Activated CD8-positive, alpha-beta memory T cell treated with anti-CD3 and anti-CD28 coated beads, Interleukin-2, amount 10 ng/mL, durations not matched to agents 7 days and 5 days (primary cell): ENCODE measurements at places on chromosomes 11 and 22. TPM values are rescaled to one million over a fixed set of nuclear protein-coding genes. Genes with fewer than 3 reads are reported as not detected.

GRCh38 chr22:39960791-39961746 is 872 bp downstream of the TMA7B start:
- peaks cover 71% of the 10 kb centered on the region for H3K4me1 ChIP-seq
- peak overlapping the region; percentile 91 for H3K27ac ChIP-seq
- no peaks in the 10 kb centered on the region for H3K27me3 ChIP-seq
- H3K4me3 ChIP-seq = peak overlapping the region; percentile 54
- peaks cover 84% of the 10 kb centered on the region for H3K36me3 ChIP-seq

GRCh38 chr11:13891911-13892310 is 70.6 kb upstream of the SPON1 start:
- no peak overlapping the region for H3K27ac ChIP-seq
- no peaks in the 10 kb centered on the region for H3K27me3 ChIP-seq
- H3K4me3 ChIP-seq = no peak overlapping the region
- no peaks in the 10 kb centered on the region for H3K36me3 ChIP-seq
- no peak for DNase-seq

FAR1 gene
- total RNA-seq = 56.9 TPM

DNA sequence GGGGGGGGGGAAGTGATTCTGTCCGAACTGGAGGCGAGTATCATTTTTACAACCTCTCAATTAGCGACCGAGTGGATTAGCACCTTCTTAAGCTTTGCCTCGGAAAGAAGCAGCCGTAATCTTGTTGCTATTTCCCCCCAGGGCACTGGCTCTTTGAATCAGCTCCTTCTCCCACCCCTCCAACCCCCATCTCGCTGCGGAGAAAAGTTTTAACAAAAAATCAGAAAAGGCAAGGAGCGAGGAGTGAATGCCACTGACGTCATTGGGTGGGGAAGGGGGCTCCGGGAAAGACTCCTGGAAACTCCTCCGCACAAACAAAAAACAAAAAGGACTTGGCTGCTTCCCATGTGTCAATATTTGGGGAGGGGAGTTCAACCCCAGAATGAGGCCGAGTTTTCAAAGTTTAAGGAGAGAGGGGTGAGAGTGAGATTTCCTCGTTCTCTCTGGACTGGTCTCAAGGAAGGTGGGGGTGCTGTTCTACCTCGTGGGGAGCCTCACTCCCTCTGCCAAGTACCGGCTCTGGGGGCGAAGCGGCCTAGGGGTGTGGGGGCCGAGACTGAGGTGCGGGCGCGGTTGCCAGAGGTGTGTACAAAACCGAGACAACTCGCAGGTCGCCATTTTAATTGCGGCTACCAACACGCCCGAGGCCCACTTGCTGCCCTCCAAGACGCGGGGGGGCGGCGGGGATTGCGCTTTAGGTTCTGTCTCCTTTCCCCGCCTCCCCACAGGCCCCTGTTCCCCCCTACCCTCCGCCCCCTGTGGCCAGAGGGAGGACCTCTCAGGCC is 2.5 kb upstream of the PAX6 start:
- H3K27ac ChIP-seq = no peak overlapping the region
- H3K36me3 ChIP-seq = peaks cover 2% of the 10 kb centered on the region
- peak overlapping the region; percentile 13 for H3K4me3 ChIP-seq
- H3K27me3 ChIP-seq = peaks cover 81% of the 10 kb centered on the region
- H3K4me1 ChIP-seq = peaks cover 39% of the 10 kb centered on the region
- no peak for DNase-seq

OR52I1 gene
- total RNA-seq = not detected

OR4C45 gene
- total RNA-seq = not detected

CYB5R3 gene
- total RNA-seq = 66.2 TPM

DDX25 gene
- not detected for total RNA-seq

OR51B4 gene
- total RNA-seq = not detected

- peaks cover 78% of the 10 kb centered on the region for H3K27me3 ChIP-seq
- H3K4me3 ChIP-seq = no peak overlapping the region
- no peaks in the 10 kb centered on the region for H3K36me3 ChIP-seq
- no peak for DNase-seq
Observed at GRCh38 chr22:36818010-36818642, 1.3 kb upstream of the PVALB start.

- DNase-seq = no peak
- H3K27ac ChIP-seq = peak overlapping the region; percentile 63
- no peaks in the 10 kb centered on the region for H3K27me3 ChIP-seq
Observed at GRCh38 chr11:86247608-86248007, 3.1 kb downstream of the EED start.

GRCh38 chr11:103794262-103794661 is 242.2 kb upstream of the DDI1 start:
- H3K4me1 ChIP-seq = no peaks in the 10 kb centered on the region
- no peaks in the 10 kb centered on the region for H3K27me3 ChIP-seq
- DNase-seq = no peak
- no peaks in the 10 kb centered on the region for H3K36me3 ChIP-seq
- H3K27ac ChIP-seq = no peak overlapping the region
- no peak overlapping the region for H3K4me3 ChIP-seq

- no peaks in the 10 kb centered on the region for H3K4me1 ChIP-seq
- no peak overlapping the region for H3K4me3 ChIP-seq
- H3K36me3 ChIP-seq = no peaks in the 10 kb centered on the region
- no peaks in the 10 kb centered on the region for H3K27me3 ChIP-seq
Observed at GRCh38 chr11:89358761-89359160, 132.4 kb downstream of the NOX4 start.

DNA sequence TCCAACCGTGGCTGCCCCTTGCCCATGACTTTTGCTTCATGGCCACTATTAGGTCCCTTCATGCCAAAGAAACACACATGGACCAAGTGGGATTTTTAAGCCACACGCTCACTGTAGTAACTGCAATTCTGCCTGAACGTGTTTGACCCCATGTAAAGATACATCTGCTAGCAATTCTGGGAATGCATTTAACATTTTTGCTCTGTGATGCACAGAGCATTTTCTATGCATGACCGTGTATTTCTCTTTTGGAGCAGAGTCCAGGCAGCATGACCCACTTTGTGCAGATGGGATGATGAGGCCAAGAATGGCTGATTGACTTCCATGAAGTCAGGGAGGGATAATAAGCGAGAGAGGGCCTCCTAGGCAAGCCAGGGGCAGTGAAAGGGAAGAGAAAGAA is 108.5 kb downstream of the TP53I11 start:
- no peak overlapping the region for H3K4me3 ChIP-seq
- no peaks in the 10 kb centered on the region for H3K4me1 ChIP-seq
- H3K27ac ChIP-seq = no peak overlapping the region
- H3K27me3 ChIP-seq = peaks cover 30% of the 10 kb centered on the region

ADORA2A gene
- total RNA-seq = 19.7 TPM

RTN4RL2 gene
- not detected for total RNA-seq

GRCh38 chr11:14546672-14547071 is 26.5 kb upstream of the PSMA1 start:
- H3K27ac ChIP-seq = no peak overlapping the region
- peaks cover 32% of the 10 kb centered on the region for H3K4me1 ChIP-seq
- H3K36me3 ChIP-seq = peaks cover 51% of the 10 kb centered on the region
- no peak for DNase-seq
- no peaks in the 10 kb centered on the region for H3K27me3 ChIP-seq
- no peak overlapping the region for H3K4me3 ChIP-seq

LRP5 gene
- 15.6 TPM for total RNA-seq

GRCh38 chr11:134691295-134691873 is 279.3 kb upstream of the B3GAT1 start:
- H3K36me3 ChIP-seq = no peaks in the 10 kb centered on the region
- H3K4me3 ChIP-seq = no peak overlapping the region
- H3K4me1 ChIP-seq = no peaks in the 10 kb centered on the region
- DNase-seq = no peak

DNA sequence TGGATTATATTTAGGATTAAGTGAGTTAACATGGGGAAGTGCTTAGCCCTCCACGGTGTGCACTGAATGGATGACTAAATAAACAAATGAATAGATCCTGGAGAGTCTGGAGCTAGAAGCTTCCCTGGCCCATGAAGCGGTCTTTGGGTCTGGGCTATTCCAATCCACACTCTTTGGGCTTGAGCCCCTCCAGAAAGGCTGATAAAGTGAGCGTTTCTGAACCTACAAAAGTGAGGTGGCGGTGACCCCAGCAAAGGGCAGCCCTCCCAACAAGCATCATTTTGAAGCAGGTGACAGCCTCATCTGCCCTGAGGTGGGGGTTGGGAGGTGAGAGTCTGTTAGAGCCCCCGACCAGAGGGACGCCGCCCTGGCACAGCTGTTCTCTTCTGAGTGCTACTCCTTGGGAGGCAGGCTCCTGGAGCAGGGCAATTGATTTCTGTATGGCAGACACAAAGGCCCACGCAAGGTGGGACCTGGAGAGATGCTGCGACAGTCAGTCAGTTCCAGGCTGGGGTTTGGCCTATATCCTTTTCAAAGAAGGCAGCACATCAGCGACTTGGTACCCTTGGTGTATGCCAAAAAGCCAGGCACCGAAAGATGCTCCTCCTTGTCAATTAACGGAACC is 157.8 kb downstream of the CACNA1I start:
- H3K4me3 ChIP-seq = no peak overlapping the region
- no peaks in the 10 kb centered on the region for H3K36me3 ChIP-seq
- no peak overlapping the region for H3K27ac ChIP-seq
- peak; percentile 28 for DNase-seq
- no peaks in the 10 kb centered on the region for H3K4me1 ChIP-seq

CACNA1I gene
- total RNA-seq = 0.30 TPM

- DNase-seq = no peak
- H3K4me1 ChIP-seq = no peaks in the 10 kb centered on the region
- peaks cover 40% of the 10 kb centered on the region for H3K27me3 ChIP-seq
- no peak overlapping the region for H3K27ac ChIP-seq
Observed at GRCh38 chr11:46273511-46274205, 3.8 kb upstream of the CREB3L1 start.

DNA sequence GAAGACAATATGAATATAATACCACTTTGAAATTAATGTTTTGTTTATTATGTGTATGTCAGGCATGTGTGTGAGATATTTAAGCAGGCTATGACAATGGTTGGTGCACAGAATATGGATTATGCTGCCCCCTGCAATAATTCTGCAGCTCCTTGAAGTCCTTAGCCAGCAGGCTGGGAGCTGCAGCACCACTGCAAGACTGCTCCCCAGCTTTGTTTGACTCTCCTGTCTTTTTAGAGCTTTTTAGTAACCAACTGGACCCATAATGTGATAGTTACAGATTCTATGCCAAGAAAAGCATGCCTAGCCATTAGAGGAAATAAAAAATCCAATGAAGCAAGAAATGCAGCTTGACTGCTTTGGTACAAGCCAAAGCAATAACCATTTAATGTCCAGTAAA is 535.1 kb downstream of the TMEM135 start:
- no peaks in the 10 kb centered on the region for H3K36me3 ChIP-seq
- H3K4me1 ChIP-seq = no peaks in the 10 kb centered on the region
- H3K4me3 ChIP-seq = no peak overlapping the region
- no peak overlapping the region for H3K27ac ChIP-seq
- DNase-seq = no peak

- no peak overlapping the region for H3K27ac ChIP-seq
- H3K4me1 ChIP-seq = no peaks in the 10 kb centered on the region
- no peak for DNase-seq
- no peaks in the 10 kb centered on the region for H3K36me3 ChIP-seq
- H3K27me3 ChIP-seq = no peaks in the 10 kb centered on the region
Observed at GRCh38 chr11:132256528-132257279, 886.3 kb downstream of the NTM start.

DNA sequence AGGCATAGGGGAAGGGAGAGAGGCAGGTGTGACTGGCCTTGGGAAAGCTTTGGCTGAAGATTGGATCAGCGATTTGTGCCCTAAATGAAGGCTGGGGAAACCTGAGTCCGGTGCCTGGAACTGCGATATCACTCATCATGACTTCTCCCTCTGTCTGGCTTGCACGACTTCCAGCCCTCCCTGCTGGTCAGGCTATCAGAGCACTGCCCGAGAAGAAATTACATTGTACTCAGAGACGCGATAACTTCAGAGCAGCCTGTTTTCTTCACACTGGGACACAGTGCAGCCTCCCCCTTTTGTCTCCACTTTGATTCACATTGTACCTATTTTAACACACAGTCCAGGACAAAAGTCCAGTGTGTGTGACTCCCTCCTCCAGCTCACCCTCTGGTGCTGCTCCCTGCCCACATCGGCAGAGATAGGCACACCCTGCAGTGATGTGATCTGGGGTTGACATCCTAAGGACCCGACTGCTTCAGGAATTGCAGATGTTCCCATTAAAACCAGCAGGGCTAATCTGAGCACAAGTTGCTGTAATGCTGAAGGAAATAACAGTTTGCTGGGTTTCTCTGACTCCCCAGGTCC is 62.1 kb upstream of the CADM1 start:
- no peak overlapping the region for H3K4me3 ChIP-seq
- no peaks in the 10 kb centered on the region for H3K4me1 ChIP-seq
- DNase-seq = no peak
- H3K36me3 ChIP-seq = no peaks in the 10 kb centered on the region

DRD2 gene
- total RNA-seq = 1.4 TPM

- peaks cover 33% of the 10 kb centered on the region for H3K4me1 ChIP-seq
- peak overlapping the region; percentile 85 for H3K27ac ChIP-seq
- no peaks in the 10 kb centered on the region for H3K27me3 ChIP-seq
- peak overlapping the region; percentile 81 for H3K4me3 ChIP-seq
Observed at GRCh38 chr11:72751116-72752087, 806 bp downstream of the ARAP1 start.

GRAP2 gene
- 257 TPM for total RNA-seq

DNA sequence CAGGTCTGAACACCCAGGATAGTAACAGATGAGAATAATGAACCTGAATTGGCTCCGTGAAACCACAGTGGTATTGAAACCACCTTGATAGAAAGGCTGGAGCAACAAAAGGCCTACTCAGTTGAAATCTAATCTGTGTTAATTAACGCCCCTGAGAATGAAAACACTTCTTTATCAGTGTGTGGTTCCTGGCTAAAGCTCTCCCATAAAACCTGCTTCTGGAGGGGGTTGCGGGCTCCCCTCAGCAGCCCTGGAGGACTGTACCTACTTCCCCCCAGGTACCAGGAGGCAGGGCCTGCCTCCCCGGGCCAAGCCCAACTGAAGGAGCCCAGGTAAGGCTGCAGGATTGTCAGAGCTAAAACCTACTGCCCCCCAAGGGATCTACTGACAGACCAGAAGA is 54.6 kb downstream of the PLEKHA7 start:
- H3K4me1 ChIP-seq = peaks cover 8% of the 10 kb centered on the region
- no peak overlapping the region for H3K27ac ChIP-seq
- no peaks in the 10 kb centered on the region for H3K36me3 ChIP-seq
- no peak for DNase-seq

- no peak overlapping the region for H3K27ac ChIP-seq
- DNase-seq = no peak
- H3K27me3 ChIP-seq = peaks cover 38% of the 10 kb centered on the region
- H3K4me1 ChIP-seq = no peaks in the 10 kb centered on the region
Observed at GRCh38 chr22:44419429-44419828, 78.6 kb downstream of the RTL6 start.

- no peak overlapping the region for H3K4me3 ChIP-seq
- no peak overlapping the region for H3K27ac ChIP-seq
- H3K27me3 ChIP-seq = no peaks in the 10 kb centered on the region
- H3K36me3 ChIP-seq = no peaks in the 10 kb centered on the region
Observed at GRCh38 chr11:71330996-71331395, 78.6 kb upstream of the SHANK2 start.

MUC6 gene
- total RNA-seq = not detected

PIWIL4 gene
- 0.79 TPM for total RNA-seq

- H3K36me3 ChIP-seq = peaks cover 39% of the 10 kb centered on the region
- H3K27ac ChIP-seq = peak overlapping the region; percentile 36
- no peak overlapping the region for H3K4me3 ChIP-seq
- H3K4me1 ChIP-seq = peaks cover 19% of the 10 kb centered on the region
- DNase-seq = no peak
- no peaks in the 10 kb centered on the region for H3K27me3 ChIP-seq
Observed at GRCh38 chr11:102391549-102392237, 44.7 kb downstream of the BIRC2 start.

DEUP1 gene
- not detected for total RNA-seq
